ENCODE measurements at places on chromosomes 7 and 10.

DNA sequence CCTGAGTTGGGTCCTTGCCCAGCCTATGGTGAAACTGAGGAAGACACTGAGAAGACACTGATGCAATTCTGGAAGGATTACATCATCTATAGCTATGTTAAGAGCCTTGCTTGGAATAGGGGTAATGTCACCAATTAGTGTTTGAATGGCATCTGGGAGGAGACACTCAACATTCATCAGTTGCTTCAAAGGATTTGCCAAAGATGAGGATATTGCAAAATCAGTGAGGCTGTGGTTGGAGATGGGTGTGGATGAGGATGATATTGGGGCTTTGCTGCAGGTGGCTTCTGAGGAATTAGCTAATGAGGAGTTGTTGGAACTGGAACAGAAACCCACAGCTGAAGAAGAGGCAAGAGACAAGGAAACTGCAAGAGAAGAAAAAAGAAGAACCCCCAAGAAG lies 146.7 kb upstream of the SP4 start:
- DNase-seq: no peak

- DNase-seq: no peak
These were observed 222.3 kb upstream of the MKLN1 start for GRCh38 chr7:131105294-131105798.

GRCh38 chr7:54111814-54112511 lies 430.2 kb upstream of the VSTM2A start:
- DNase-seq: no peak

GRCh38 chr7:15891151-15891881 lies 204.8 kb upstream of the MEOX2 start:
- no peak for DNase-seq

DNA sequence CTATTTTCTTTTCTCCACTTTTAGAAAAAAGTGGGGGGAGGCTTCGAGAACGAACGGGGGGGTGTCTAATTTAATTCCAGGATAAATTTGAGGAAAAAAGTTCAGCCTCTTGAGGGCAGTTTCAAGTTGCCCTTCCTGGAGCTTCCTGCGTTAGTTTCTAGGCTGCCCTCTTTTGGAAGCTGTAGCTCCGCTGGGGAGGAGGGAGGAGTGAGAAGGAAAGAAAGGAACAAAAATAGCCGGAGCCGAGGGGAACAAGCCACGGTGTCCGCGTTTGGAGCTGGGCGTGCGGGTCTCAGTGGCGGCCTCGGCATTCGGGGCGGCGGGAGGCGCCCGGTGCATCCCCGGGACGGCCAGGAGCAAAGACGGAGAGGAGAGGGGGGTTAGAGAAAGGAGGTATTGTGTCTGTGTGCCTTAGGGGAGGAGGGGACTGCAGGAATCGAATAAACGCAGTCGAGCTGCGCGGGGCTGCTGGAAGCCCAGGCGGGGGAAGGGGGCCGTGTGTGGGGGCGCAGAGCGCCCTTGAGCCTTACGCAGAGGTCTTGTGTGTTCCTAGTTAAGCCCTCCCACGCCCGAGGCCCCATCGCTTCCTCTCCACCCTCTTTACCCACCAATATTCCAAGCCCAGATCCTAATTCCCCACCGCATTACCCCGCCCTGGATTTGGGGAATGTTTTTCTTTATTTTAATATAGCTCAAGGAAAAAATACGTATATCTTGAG lies 2.0 kb upstream of the TNRC18 start:
- DNase-seq: peak; percentile 91
